ENCODE measurements at places on chromosomes 12 and 14. TPM values are rescaled to one million over a fixed set of nuclear protein-coding genes. Genes with fewer than 3 reads are reported as not detected.

Gene ZBTB42
- total RNA-seq, result 5.1 TPM

Gene PTPN6
- 17.4 TPM for total RNA-seq

Gene FAM90A1
- not detected for total RNA-seq

Gene TSPAN19
- not detected for total RNA-seq

Gene JAG2
- total RNA-seq, result 56.0 TPM

Gene TCL1A
- total RNA-seq, result not detected

Gene KRT2
- not detected for total RNA-seq

Gene RASSF8
- total RNA-seq, result 45.9 TPM

Gene SLC5A8
- not detected for total RNA-seq

Gene SLC22A17
- 4.9 TPM for total RNA-seq

Gene SERPINA5
- total RNA-seq, result not detected

Gene TPH2
- total RNA-seq, result not detected

Gene CFAP251
- total RNA-seq, result 18.1 TPM

Gene ESRRB
- total RNA-seq, result not detected

Gene DPF3
- 0.07 TPM for total RNA-seq

Gene HOTAIR
- total RNA-seq, result not detected

Gene APPL2
- 22.9 TPM for total RNA-seq

Gene AMHR2
- total RNA-seq, result not detected

Gene FBLN5
- total RNA-seq, result 0.34 TPM

Gene DDN
- 0.28 TPM for total RNA-seq

Gene PCNX4
- total RNA-seq, result 65.8 TPM

Gene SLCO1B1
- not detected for total RNA-seq

Gene PLEKHH1
- total RNA-seq, result 2.7 TPM

Gene PRR13
- total RNA-seq, result 41.0 TPM

Gene ALX1
- under 0.01 TPM for total RNA-seq

Gene SLC38A4
- 2.8 TPM for total RNA-seq

Gene HOXC13
- total RNA-seq, result not detected

Gene MMP17
- total RNA-seq, result 9.9 TPM

Gene KRT82
- not detected for total RNA-seq

Gene TSHR
- total RNA-seq, result not detected

Gene RPS29
- 506 TPM for total RNA-seq

Gene DNAI7
- under 0.01 TPM for total RNA-seq

Gene GUCY2C
- not detected for total RNA-seq

Gene TMEM117
- total RNA-seq, result 16.3 TPM

Gene PKP2
- 56.0 TPM for total RNA-seq

Gene ALDH6A1
- total RNA-seq, result 16.9 TPM

Gene SLC16A7
- total RNA-seq, result 4.4 TPM

Gene KRT83
- total RNA-seq, result not detected

Gene LRRC23
- 8.2 TPM for total RNA-seq

Gene TMEM253
- under 0.01 TPM for total RNA-seq

Gene FOXJ2
- 6.5 TPM for total RNA-seq

Gene ZNF839
- 9.4 TPM for total RNA-seq

Gene TAS2R20
- 0.34 TPM for total RNA-seq

Gene C12orf54
- total RNA-seq, result 3.5 TPM

Gene LTBP2
- 11.6 TPM for total RNA-seq

Gene GLIPR1L2
- 0.93 TPM for total RNA-seq

Gene PLCZ1
- total RNA-seq, result not detected

Measured in nasal cavity respiratory epithelium epithelial cell of viscerocranial mucosa (primary cell).